ENCODE measurements at places on chromosomes 2 and 18.

- DNase-seq, result no peak
These were observed 277.9 kb downstream of the GULP1 start for GRCh38 chr2:188569431-188570165.

DNA sequence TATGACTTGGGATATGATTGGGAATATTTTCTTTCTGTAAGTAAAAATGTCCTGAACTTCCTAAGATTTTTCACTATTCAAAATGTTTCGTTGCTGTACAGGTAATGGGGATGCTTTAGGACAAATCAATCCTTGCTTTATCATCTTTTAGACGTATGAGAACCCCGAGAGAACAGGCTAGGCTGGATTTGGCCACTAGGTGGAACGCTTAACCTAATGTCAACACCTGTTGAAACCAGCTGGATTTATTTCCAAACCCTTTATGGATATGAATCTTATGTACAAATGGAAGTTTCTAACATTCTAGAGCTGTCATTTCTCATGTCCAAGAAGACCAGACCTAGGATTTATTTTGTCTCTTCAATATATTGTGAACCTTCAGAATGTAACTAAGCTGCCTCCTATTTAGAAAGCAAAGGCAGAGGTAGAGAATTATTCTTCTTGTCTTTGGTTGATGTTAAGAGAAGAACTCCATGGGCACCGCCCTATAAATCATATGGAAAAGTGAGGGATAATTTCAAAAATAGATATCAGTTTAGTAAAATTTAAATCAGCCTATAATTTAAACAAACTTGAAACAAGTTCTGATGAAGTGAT is 96.7 kb downstream of the PMAIP1 start:
- DNase-seq, result peak; percentile 13

- no peak for DNase-seq
These were observed 37.3 kb downstream of the RHBDD1 start for GRCh38 chr2:226873051-226873620.

- DNase-seq, result no peak
These were observed 4.0 kb upstream of the LCLAT1 start for GRCh38 chr2:30443081-30443480.

GRCh38 chr2:25362049-25362433 is 20.3 kb upstream of the DNMT3A start:
- peak; percentile 82 for DNase-seq

Measured in GM19239 (cell line).